ENCODE measurements at places on chromosomes 3 and 15.

DNA sequence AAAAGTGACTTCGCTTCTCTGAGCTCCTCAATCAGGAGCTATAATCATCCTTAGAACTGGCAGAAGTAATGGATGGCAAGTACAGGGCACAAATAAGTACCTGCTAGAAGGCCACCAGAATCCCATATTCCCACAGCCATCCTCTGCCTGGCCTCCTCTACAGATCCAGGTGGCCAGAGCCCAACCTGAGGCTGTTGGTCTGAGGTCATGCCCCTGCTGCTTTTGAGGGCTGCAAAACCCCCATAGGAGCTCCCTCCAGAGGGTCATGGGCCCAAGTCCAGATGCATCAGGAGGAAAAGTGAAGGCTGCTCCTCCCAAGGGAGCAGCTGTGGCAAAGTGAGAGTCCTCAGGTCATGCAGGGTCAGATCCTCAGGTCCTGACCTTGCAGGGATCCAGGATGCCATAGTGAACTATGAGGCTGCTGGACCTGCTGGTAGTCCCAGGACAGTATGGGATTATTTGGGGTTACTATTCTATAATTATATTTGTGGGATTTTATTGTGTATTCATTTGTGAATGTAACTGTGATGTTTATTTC lies 3.0 kb upstream of the PLCD1 start:
- no peak for DNase-seq

- DNase-seq: no peak
These were observed 665.5 kb upstream of the NAALADL2 start for GRCh38 chr3:174193604-174194003.

DNA sequence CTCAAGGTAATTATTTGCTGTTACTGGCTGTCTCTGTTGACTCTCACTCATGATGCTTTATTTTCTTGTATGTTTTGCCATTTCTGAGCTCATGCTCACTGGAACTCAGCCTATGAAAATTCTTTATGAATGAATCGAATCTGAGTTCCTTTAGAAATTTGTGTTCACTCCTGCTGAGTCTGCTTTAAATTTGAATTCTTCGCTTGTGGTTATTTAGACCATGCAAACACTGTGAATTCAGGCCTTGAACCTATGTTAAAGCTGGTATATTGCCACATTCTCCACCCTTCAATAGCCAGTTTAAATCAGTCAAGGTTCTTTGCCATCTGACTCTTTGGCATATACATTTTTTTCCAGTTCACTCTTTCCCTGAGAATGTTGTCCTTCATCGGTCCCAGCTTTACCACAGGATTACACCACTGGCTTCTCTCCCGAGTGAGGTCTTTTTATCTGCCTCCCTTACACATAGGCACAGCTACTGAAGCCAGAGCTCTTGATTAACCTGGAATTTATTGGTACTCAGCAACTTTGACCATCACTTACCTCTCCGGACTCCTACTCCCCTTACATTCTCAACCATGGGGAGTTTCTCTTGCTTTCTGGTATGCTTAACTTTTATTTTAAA lies 400.6 kb downstream of the VPS13C start:
- peak; percentile 5 for DNase-seq

DNA sequence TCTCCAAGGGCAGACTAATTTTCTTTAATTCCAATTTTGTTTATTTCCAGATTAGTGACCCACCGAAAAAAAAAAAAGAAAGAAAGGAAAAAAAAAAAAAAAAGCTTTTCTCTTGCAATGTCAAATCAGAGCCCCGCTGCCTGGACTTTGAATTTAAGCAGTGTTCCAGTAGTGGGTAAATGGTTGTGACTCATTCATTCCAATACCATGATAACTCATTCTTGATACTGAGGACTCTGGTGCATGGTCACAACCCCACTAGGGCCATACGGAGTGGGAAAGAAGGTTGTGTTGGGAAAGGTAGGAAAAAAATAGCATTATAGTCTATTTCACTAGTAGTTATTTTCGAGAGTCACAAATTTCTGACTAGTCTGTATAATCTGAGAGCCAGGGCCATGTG lies 59.1 kb upstream of the COL8A1 start:
- DNase-seq: peak; percentile 94

GRCh38 chr3:71657831-71658530 lies 67.2 kb downstream of the EIF4E3 start:
- peak; percentile 32 for DNase-seq

GRCh38 chr3:23900744-23901143 lies 16.0 kb downstream of the NKIRAS1 start:
- DNase-seq: peak; percentile 14

DNA sequence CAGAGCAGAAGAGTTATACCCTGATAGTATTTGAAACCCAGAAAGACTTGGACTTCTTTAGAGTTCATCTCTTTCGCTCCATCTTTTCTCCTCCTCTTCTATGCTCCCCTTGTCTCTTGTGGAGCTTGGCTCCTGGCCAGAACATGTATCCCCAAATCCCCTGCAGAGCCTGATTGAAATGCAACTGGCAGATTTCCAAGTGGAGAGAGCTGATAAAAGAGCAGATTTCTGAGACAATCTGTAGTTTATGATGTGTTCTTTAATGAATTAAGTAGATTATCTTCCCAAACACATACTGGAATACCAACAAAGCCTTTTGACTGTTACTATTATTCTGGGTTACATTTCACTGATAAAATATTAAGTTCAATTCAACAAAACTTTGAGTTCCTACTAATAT lies 33.4 kb downstream of the UNC13C start:
- DNase-seq: no peak

DNA sequence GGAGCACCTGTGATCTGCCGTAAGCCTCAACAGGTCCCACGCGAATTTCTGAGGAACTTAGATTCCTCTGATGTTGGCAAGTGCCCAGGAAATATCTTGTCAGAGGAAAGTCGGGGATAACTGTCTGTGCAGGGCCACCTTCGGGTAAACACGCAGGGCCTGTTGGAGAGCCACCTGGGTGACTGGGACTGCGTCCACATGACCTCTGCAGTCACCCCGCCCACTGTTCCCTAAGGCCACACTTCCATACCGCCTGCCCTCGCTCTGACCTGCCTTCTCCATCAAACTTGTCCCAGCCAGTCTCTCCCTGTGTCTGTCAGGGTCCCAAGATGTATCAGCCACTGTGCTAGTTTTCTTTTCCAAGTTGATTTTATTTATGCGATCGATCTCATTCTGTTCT lies 28.7 kb downstream of the BFSP2 start:
- DNase-seq: no peak

DNA sequence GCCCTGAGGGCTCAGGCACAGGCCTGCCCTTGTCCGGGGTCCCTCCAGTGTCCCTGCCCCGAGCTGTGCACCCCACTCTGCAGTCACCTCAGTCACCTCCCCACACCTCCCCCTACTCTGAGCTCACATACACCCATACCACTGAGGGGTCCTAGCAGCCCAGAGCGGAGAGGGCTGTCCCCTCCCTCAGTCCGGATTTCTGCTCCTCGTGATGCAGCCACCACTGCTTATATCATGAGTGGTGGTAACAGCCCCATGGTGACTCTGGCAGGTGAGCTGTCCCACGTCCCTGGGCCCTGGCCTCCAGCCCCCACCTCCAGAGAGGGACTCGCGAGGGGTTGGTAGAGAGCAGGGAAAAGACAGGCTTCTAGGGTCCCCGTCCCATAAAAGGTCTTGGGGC lies 8.0 kb downstream of the CSPG4 start:
- no peak for DNase-seq

GRCh38 chr3:16229681-16230080 lies 35.1 kb downstream of the DPH3 start:
- no peak for DNase-seq

DNA sequence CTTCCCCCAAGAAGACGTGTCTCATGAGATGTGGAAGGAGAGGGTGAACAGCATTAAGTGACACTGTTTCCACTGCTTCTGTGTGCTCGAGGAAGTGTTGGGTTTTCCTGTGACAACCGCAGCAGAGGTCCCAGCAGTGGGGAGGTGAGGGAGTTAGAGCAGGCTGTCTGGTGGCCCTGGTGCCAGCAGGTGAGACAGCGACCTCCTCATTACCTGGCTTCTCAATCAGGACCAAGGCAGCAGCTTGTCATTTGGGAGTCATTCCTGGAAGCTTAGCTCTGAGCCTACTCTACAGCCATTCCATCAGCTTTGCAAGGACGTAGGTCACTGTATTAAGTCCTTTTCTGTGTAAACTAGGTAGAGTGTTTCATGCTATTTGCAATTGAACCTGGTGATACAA lies 63.3 kb upstream of the RGMA start:
- no peak for DNase-seq

DNA sequence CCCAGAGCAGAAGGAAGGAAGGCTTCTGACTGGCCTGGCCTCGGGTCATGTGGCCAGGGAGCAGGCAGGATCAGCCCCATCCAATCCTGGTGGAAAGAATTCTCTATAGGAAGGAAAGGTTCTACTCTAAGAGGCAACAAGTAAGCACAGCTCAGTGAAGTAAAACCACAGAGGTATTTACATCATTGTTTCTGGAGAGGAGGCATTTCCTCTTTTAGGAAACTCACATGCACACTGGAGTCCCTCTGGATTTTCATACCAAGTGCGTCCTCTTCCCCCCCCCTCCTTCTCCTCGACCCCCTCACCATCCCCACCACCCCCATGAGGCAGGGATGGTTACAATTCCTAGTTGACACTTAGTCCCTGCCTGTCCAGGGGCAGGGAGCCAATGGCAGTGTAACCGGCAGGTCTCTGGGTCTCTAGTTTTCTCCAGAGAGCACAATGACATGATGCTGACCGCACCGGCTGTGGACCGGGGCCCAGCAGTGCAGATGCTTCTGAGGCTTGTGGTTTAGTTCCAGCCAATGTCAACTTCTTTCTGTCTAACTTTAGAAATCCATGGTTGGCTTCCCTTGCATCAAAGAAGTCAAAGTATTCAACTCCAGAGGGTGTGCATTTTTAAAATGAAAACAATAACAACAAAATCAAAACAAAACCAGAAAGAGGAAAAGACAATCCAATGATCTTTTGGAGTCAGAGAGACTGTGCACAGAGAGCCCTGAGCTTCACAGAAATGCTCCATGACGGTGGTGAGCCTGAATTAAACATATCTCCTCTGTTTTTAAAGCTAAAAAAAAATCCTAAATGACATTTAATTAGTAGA lies 230.3 kb upstream of the TLE3 start:
- DNase-seq: peak; percentile 59

GRCh38 chr15:76343313-76343996 lies 6.9 kb downstream of the ISL2 start:
- no peak for DNase-seq

GRCh38 chr3:50523279-50523811 lies 19.9 kb upstream of the CACNA2D2 start:
- no peak for DNase-seq

DNA sequence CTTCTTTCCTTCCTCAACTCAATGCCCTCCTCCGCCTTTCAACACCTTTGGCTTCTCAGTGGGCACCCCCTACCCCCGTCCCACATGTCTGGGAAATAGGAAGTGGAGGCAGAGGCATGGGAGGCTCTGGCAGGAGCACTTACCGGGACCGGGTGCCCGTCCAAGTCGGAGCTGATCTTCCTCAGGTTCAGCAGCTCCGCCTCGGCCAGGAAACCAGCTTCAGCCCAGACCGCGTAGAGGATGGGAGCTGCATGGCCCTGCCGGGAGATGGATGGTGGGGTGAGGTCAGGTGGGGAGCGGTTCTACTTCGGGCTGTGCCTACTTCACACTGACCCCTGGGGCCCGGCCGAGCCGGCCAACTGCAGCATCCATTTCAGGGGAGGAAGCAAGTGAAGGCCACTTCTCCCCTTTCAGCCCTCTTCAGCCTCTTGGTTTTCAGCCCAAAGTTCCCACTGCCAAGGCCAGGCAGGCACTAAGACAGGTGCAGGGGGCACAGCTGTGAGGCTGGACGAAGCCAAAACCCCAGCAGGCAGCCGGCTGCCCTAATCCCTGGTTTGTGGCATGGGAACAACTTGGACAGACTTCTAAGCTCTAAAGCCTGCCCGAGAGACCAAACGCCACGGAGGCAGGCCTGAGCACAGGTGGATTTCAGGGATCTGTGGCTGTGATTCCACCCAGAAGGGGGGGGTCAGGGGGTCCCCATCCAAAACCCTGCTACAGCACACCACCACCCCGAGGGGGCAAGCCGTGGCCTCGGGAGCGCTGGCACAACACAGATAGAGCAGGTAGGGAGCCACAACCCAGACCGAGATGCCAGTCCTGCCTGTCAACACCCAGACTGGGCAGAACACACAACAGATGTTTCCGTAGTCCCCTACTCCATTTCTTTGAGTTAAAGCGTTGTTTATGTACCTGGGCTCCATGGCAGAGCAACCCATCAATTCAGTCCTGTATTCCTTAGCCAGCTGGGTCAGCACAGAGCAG lies 14.5 kb downstream of the TKT start:
- peak; percentile 49 for DNase-seq

DNA sequence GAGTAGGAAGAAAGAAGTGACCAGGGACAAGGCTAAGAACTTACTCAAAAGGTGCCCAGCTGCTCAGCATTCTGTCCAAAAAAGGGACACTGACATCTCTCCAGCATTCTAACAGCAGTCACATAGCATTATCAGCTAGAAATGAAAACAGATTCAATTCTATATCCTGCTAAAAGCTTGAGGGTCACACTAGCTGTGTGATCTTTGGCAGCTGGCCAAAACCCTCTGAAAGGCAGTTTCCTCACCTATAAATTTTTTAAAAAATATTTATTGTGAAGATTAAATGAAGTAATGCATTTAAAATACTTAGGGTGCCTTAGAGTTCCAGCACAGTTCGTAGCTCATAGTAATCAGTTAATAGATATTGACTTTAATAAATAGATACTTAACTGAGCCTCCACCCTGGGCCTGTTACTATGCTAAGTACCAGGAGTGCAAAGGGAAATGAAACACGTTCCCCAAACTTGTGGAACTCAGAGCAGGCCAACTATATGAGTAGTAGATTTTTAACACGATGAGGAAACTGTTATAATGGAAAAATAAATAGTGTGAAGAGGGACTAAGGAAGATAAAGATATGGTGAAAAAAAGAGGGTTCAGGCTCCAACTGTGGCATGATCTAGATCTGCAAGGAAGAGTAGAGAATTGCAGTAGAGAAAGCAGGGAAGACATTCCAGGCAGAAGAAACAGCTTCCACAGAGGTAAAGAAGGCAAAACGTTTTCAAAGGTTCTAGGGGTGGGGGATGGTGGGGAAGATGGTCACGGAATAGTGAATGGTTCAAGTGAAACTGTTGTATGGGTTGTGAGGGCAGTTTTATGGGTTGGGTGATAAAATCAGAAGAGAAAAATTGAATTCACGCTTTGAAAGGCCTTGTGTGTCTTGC lies 11.4 kb downstream of the CD86 start:
- DNase-seq: no peak

Data from LHCN-M2 (cell line).